ENCODE measurements at places on chromosomes 7 and 10.

DNA sequence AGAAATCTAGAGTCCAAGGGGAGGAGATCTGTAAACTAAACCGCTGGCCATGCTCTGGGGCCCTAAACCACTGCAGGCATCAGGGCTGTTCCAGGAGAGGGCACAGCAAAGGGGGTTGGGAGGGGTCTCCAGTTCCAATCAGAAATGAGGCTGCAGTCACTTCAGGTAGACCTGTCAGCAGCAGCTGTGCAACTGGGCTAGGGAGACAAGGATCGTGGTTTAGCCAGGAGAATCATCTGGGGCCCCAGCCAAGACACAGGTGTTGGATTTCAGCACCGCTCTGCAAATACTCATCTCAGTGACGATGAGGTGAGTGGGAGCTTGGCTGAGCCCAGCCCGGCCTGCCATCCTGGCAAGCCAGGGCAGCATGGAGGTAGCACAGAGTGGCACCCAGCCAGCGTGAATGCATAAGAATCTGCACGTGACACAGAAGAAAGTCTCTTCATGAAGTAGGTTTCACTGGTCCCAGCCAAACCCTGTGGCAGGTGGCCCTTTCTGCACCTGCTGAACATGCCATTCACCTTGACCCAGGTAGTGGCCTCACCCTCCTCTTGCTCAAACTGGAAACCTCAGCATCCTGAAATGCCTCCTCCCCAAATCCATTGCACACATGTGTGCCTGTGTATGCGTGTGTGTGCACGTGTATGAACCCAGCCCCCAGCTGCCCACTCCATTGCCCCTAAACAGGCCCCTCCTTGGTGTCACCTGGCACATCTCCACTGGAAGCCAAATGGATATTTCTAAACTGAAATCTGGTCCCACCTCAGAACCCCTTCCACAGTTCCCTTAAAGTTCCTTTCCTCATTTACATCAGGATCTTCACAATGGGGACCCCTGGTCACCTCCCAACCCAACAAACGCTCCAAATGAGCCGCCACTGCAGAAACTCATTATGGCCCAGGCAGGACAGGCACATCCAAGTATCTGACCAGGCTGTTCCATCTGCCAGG lies 9.6 kb downstream of the GPRIN2 start:
- DNase-seq, result no peak

- DNase-seq, result no peak
These were observed 77.8 kb downstream of the ATAD1 start for GRCh38 chr10:87740254-87740655.

- no peak for DNase-seq
These were observed 421.9 kb upstream of the GALNT17 start for GRCh38 chr7:70710011-70710480.

GRCh38 chr7:141381794-141382427 lies 169.3 kb upstream of the AGK start:
- DNase-seq, result no peak

- DNase-seq, result no peak
These were observed 58.7 kb downstream of the MINDY3 start for GRCh38 chr10:15801641-15802040.

- no peak for DNase-seq
These were observed 254.5 kb downstream of the BUB3 start for GRCh38 chr10:123408660-123409059.

- no peak for DNase-seq
These were observed 35.0 kb upstream of the PDCD4 start for GRCh38 chr10:110836706-110837105.

DNA sequence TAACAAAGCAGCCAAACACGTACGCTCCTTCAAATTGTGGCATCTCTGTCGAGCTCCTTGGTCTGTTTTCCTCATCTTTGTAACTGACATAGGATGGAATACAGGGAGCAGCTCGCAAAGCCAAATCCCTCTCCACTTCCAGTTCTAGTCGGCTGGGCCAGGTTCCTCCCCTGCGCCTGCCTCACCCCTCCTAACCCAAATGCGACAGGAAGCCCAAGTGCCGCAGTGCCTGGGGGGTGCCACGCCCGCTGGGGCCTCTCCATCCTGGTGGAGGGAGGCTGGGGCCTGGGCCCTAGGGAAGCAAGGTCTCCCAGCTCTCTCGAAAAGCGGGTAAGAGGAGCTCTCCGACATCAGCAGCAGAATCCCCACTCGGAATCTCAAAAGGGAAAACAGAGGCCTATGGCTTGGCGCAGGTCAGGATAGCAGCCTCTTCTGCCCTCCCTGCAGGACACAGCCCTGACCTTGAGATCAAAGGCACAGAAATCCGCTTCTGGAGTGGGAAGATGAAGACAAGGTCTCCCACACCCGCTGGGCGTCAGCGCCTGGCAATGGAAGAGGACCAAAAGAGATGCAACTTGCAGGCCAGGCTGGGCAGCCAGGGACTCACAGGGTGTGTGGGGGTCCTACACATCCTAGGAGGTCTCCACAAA lies 165.8 kb downstream of the NRF1 start:
- no peak for DNase-seq

- DNase-seq, result no peak
These were observed 71.4 kb downstream of the KCNMA1 start for GRCh38 chr10:77566236-77566635.

GRCh38 chr7:4277936-4278335 lies 404.2 kb upstream of the FOXK1 start:
- no peak for DNase-seq

GRCh38 chr10:117500456-117500855 lies 42.1 kb upstream of the EMX2 start:
- DNase-seq, result no peak

DNA sequence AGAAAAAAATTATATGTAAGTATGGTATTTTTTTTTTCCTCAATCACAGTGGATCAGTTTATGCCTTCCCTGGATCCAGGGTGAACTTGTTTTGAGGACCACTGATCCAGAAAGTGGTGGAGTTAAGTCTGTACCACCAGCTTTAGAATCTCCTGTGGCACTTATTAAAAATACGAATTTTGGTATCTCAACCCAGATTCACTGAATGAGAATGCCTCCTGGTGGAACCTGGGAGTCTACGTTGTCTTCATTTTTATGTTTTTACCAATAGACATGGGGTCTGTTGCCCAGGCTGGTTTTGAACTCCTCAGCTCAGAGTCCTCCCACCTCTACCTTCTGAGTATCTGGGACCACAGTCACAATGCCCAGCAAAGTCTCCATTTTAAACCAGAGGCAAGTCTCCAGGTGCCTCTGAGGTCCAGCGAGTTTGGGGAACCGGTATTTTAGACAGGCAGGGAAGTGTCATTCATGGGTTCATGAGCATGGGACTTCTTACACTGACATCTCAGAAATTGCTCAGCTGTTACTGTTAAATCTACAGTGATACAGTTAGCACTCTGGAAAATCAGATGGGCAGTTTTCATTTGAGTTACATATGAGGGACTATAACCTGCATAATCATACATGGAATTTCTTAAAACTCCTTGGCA lies 200.9 kb downstream of the AUTS2 start:
- no peak for DNase-seq

GRCh38 chr10:17836942-17837341 lies 27.8 kb downstream of the MRC1 start:
- no peak for DNase-seq

GRCh38 chr10:16603308-16603707 lies 81.6 kb upstream of the C1QL3 start:
- DNase-seq, result no peak

GRCh38 chr10:103067956-103068355 lies 125.1 kb downstream of the NT5C2 start:
- no peak for DNase-seq

DNA sequence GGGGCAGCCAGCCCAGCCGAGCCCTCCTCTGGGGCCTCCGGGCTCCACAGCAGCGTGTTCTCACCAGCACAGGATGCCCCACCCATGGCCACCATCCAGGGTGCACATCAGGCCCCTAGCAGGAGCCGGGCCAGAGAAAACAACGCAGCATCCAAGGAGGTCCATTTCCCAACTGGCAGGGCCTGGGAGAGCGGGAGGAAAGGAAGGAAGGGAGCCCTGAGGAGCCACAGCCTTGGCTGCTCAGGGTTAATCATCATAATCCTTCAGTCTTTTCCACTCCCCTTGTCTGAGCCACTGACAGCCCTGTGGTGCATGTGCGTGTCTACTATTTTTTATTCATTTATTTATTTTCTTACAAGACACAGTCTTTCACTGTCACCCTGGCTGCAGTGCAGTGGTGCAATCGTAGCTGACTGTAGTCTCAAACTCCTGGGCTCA lies 3.6 kb downstream of the PLAC9 start:
- no peak for DNase-seq

- no peak for DNase-seq
These were observed 37.4 kb upstream of the ABCB4 start for GRCh38 chr7:87512906-87513305.

DNA sequence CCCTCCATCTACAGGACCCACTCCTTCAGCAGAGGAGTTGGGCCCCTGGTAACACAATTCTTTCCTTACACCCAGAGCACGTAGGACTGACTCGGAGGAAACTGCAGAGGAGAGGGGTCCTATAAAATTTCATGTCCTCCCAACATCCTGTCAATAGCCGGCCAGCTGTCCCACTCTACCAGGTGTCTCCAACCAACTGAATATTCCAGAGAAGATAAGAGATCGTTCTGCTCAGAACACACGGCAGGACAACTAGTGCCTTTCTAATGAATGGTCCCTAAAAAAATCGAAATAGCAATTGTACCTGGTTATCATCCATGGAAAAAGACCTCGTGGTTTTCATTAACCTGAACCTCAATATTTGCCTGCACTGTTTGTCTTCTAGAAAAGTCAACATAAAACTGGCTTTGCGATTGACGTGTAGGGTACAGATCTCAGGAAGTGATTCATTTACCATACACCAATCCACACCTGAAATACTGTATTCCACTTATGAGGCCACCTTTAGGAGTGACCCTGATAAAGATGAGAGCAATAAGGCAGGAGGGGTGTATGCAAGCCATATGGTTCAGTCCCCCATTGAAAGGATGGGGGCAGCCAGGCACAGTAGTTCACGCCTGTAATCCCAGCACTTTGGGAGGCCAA lies 111.7 kb downstream of the PARP12 start:
- DNase-seq, result no peak

DNA sequence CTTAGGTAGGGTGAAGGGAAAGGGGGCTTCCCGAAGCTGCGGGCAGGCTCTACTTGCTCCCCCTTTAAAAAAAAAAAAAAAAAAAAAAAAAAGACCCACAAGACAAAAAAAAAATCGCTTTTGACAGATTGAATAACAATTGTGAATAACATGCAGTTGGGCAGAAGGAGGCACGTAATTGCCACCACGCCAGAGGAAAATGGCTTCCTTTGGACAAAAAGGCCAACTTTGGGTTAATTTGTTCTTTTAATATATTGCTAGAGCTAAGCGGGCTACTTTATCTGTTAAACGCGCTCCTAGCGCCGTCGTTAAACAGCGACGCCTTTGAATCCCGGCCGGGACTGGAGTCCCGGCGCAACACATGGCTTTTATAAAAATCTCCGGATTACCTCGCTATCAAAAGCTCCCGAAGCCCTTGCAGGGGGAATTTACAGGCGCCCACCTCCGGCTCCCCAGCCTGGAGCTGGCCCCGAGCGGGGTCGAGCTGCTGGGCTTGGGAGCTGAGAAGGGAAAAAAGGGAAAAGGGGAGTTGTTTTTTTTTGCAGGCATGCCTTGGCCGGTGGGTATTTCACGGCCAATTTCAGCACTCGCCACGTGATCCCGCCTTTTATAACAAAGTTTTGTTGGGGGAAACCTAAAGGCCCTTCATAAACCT lies 1.2 kb downstream of the HOXA11 start:
- DNase-seq, result no peak

DNA sequence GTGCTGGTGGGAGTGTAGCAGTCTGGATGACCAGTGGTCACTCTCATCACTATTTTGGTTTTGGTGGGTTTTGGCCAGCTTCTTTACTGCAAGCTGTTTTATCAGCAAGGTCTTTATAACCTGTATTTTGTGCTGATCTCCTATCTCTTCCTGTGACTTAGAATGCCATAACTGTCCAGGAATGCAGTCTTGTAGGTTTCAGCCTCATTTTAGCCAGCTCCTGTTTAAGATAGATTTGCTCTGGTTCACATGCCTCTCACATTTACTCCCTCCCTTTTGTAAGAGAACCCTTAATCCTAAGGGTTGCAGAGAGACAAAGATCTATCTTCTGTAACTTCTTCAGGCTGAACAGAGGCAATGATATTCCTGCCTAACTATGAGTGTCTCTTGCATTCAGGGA lies 51.2 kb upstream of the INHBA start:
- DNase-seq, result no peak

DNA sequence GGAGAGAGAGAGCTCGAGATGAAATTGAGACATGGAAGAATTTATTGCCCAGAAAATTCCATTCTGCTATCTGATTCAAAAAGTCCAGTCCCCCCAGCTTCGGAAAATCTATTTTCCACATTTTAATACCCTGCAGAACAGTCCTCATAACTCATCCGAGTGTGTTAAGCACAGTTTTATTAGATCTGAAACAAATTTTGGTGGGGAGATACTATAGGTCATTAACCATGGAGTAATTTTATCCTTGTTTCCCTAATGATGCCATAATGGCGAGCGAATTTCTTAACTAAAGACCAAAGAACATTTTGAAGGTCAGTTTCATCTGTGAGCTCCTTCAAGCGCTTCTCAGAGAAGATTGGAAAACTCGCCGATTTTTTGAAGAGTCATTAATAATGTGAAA lies 78.1 kb downstream of the HIF1AN start:
- DNase-seq, result no peak

- DNase-seq, result no peak
These were observed 62.2 kb downstream of the ARMH3 start for GRCh38 chr10:101993651-101994200.

DNA sequence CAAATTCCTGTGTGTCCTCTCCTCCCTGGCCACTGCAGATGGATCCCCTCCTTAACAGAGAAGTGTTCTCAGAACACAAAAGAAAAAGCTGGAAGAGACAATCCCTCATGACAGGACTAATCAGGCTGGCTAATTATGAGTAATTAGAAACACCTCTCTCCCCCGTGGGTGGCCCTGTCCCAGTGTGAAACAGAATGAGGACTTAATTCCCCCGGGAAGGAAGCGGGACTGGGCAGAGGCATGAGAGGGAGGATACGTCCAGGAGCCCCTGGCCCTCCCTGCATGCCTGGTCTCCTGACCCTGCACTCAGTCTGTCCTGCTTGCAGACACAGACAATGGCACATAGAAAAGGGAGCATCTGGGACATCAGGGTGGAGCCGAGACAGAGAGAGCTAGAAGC lies 7.6 kb upstream of the ADCYAP1R1 start:
- DNase-seq, result no peak

GRCh38 chr10:122149561-122150505 lies 121.3 kb upstream of the BTBD16 start:
- no peak for DNase-seq

DNA sequence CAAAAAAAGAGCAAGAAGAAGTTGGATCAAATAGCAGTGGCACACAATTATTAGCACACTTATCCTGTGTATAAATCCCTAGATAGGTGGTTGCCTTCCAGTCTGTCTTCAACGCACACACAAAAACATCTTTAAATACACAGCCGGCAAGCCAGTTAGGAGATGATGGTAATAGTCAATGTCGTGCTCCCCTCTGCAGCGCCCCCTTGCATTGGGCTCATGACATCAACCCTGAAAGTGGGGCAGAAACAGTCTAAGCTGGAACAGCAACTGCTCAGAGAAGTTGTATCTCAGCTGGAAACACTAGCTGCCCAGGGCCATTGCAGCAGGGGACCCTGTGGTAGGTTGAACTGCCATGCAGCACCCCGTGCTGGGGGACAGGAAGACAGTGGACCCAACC lies 179.5 kb upstream of the YAE1 start:
- no peak for DNase-seq

All from hippocampal formation (tissue), 2 donors.